Body of pancreas (tissue), 4 donors: ENCODE measurements at places on chromosomes 3 and 15. TPM values are rescaled to one million over a fixed set of nuclear protein-coding genes. Genes with fewer than 3 reads are reported as not detected.

Gene TGM4
- total RNA-seq = not detected

Gene NOX5
- total RNA-seq = 0.26 TPM

Gene FOXB1
- not detected for total RNA-seq

GRCh38 chr3:155270485-155271342 is 22.8 kb downstream of the STRIT1 start:
- H3K4me1 ChIP-seq = no peaks in the 10 kb centered on the region
- no peaks in the 10 kb centered on the region for H3K27me3 ChIP-seq
- no peak for DNase-seq

- no peaks in the 10 kb centered on the region for H3K4me1 ChIP-seq
- no peaks in the 10 kb centered on the region for H3K36me3 ChIP-seq
- no peak for DNase-seq
- H3K27me3 ChIP-seq = no peaks in the 10 kb centered on the region
- H3K27ac ChIP-seq = no peak overlapping the region
Measured at GRCh38 chr3:25973122-25973521, 183.2 kb downstream of the OXSM start.
